CD4-positive, alpha-beta T cell treated with Interleukin-6 for 4 hours (primary cell): ENCODE measurements at places on chromosomes 6 and 20.

GRCh38 chr20:63969838-63970713, at the start of gene ZNF512B:
Gene ZNF512B, minus strand, starts transcription at chr20:63969930. Its CDS starts 1,980 bp downstream, at chr20:63967950.
- DNase-seq: peak; percentile 82

- no peak for DNase-seq
These were observed 88.1 kb downstream of the PPP1R14C start for GRCh38 chr6:150230832-150231524.

DNA sequence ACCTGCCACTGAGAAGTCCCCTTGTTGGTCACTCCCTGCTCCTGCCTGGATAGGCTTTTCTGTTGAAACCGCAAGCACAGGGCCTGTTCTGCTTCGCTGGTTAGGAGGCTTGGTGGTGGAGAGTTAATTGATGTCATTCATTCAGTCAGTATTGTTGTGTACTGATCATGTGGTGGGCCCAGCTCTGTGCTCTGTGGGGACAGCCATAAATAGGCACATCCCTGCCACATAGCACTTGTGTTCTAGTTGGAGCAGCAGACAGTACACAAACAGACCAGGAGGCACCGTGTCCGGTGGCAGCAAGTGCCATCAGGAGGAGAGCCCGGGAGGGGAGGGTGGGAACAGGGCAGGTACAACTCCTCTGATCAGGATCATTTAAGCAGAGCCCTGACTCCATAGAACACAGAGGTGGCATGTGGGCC, 155.2 kb upstream of the INSM1 start:
- no peak for DNase-seq

- no peak for DNase-seq
These were observed 59.9 kb upstream of the TMEM30A start for GRCh38 chr6:75344455-75344854.

- no peak for DNase-seq
These were observed 20.8 kb upstream of the IBTK start for GRCh38 chr6:82268301-82268846.

DNA sequence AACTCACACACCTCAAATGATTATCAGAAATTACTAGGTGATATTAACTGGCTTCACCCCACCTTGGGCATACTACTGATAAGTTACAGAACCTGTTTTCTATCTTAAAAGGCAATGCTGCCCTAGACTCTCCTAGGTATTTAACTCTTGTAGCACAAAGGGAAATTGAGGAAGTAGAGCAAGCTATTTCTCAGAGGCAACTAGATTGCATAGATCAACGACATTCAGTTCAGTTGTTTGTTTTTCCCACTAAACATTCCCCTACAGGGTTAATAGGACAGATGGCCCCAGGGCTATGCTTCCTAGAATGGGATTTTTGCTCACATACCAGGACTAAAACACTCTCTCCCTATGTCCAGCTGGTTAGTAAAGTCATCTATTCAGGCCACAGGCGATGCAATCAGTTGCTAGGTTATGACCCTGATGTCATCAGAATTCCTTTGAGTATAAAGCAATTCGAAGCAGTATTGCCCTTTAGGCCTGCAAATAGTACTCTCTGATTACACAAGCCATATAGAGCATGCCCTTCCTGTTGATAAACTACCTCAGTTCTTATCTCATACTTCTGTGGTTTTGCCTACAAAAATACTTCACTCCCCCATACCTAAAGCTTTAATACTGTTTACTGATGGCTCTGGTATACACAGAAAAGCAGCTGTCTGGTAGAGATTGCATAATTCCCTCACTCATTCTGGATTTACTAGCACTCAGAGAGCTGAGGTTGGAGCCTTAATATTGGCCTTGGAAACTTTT, 67.4 kb upstream of the ASCC3 start:
- DNase-seq: no peak

DNA sequence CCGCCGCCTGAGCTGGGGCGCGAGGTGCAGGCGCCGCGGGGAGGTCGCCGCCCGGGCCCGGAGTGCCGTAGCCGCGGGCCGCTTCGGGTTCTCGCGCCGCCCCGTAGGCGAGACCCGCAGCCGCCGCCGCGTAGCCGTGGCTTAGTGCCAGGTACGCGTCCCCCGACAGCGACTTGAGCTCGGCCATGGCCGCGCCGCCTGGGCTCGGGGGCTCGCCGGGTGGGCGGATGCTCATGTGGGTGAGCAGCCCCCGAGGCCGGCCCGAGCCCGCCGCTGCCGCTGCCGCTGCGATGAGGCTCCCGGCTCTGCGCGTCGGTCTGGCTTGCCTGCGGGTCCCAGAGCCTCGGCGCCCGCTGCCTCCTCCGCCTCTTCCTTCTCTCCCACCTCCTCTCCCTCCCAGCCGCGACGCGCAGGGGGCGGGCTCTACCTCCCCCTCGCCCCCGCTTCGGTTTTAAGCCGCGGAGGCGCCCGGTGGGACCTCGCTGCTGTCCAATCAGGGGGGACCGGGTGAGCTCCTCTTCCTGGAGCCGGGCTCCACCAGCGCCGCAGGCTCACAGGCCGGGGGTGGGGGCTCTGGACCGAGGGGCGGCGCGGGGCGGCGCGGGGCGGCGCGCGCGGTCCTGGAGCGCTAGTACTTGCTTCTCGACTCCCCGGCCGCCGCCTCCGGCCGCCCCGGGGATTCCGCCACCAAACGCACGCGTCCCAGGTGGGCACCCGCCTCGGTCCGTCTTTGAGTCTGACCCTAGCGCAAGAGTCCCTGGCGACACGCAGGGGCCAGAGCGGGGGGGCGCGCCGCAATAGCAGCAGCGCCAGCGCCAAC, at the start of gene BHLHE23:
Gene BHLHE23 (minus strand): TSS at position 425 of the 820 bp plus-strand sequence. CDS start 190 bp downstream, at position 235.
- DNase-seq: peak; percentile 13

DNA sequence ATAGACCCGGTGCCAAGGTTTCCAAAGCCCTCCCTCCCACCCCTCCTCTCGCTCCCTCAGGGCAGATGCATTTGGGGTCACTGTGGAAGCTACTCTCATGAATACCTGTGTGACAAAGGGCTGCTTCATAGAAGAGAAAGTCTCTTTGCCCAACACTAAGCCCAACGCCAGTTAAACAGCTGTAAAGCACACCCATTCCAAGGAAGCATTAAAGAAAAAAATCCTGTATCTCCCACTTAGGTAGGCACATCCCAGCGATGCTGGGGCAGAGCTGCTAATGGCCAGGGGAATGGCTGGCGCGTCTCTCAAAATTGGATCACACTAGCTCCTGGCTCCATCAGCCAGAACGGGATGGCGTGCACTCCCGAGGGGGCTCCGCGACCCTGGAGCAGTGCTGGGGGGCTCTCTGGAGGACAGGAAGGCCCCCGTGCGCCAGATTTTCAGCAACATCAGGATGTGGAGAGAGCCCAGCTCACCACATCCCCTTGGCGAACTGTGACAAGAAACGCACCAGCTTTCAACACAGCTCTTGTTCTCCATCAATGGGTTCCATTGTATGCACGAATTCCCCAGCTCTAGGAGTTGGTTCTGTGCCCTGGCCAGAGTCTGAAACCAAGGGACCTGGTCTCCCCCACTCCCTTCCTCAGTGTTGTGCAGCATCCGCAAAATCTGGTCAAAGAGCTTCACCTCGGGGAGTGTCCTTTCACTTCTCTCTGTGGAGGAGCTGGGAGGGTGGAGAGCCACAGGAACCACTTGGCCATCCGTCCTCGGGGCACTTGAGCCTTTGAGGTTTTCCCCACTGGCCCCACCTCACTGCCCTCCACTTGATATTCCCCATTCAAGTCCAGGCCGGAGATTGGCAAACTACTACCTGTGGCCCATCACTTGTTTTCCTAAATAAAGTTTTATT, 74.1 kb downstream of the TFAP2C start:
- DNase-seq: no peak

GRCh38 chr20:34621383-34622367, 55.2 kb downstream of the PIGU start:
- no peak for DNase-seq

- no peak for DNase-seq
These were observed 45.6 kb upstream of the ANKEF1 start for GRCh38 chr20:9989066-9989724.

DNA sequence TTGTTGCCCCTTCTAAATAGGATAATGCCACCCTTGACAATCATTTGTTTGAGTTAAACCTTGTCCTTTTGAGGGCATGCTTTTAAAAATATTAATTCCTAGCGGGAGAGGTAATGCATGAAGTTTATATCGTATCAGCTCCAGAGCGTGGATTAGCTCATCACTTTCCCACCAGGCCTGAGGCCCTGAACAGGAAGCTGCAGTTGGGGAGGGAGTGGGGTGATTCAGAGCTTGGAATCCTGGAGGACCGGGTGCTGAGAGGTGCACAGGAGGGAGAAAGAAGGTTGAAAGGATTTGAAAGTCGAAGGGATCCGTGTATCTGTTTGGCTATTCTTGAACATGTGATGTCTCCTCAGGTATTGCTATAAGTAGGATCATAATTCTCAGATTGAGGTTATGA, 25.0 kb downstream of the ZDHHC14 start:
- no peak for DNase-seq

DNA sequence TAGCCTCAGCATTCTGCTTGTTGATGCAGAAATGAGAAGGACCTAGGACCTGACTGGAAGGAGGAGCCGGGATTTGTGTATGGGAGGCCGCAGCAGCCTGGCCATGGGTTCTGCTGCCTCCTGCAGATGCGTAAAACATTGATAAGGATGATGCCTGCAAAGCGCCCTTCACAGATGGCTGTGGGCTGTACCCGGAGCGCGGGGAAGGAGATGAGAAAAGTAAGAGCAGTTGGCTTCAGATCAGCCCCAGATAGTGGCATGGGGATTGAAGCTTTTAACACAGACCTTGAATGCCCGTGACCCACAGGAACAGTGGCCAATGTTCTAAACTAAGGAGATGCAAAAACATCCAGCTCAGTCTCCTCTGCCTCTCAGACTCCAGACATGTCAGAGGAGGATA, 136.4 kb upstream of the KCNG1 start:
- no peak for DNase-seq

DNA sequence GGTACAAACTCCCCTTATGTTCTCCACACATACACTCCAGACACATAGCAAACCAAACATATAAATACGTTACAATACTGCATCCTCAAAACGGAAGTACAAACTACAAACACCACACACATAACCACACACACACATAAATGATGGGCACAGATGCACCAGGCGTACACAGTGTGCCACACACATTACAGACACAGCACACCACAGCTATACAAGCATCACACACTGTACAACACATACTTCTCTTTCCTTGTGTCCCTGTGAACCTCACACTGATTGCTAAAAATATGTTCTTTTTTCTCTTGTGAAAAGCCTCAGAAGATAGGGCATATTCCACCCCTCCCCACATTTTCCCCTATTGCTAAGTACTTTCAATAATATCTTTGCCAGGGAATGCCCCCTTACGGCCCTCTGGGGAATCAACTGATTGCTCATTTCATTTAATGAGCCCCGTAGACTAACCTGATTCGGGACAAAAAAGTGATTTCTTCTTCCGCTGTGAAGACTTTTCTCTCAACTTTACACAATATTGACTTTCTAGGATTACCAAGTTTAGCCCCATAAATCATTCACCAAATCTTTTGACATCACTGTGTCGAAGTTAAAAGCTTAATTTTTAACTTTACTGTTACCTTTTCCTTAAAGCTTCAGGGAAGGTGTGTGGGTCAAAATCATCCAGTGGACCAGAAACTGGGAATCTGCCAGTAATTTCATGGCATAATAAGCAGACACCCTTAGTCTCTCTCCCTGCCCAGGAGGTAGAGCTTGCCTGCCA, at the start of gene SLC17A1:
Gene SLC17A1 (minus strand): TSS at position 521 of the 775 bp plus-strand sequence. CDS start 1,495 bp downstream, outside the sequence.
- no peak for DNase-seq

DNA sequence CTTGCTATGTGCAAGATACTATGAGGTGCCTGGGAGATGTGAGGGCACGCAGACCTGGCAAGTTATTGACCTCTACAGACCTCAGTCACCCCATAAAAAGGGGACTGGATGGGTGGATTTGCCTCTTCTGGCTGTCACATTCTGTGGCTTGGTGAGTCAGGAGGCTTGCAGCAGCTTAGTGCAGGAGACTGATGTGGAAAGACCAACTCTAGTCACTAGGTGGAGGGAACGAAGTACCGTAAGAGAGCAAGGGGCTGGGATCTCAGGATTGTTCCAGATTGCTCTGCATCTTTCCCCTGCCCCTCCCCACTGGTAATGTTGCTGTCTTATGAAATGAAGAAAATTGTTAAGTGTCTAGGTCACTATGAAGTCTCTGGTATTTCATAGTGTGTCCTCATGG, 3.3 kb downstream of the MAPRE1 start:
- peak; percentile 10 for DNase-seq

DNA sequence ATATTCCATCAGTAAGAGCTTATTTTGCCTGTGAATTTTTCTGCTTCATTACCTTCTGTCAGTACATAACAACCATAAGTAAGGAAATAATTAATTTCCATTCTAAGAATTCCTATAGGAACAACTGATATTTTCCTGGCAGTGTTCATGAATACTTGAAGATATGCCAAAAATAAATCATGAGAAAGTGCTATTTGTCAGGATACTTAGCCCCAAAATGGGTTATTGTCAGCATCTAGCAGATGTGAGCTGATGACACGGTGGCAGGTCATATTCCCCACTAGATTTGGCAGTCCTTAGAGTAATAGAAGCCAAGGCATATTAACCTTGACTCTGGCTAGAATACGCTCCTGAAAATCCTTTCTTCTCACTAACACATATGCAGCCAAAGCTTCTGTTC, 43.2 kb upstream of the CRISP1 start:
- DNase-seq: no peak

DNA sequence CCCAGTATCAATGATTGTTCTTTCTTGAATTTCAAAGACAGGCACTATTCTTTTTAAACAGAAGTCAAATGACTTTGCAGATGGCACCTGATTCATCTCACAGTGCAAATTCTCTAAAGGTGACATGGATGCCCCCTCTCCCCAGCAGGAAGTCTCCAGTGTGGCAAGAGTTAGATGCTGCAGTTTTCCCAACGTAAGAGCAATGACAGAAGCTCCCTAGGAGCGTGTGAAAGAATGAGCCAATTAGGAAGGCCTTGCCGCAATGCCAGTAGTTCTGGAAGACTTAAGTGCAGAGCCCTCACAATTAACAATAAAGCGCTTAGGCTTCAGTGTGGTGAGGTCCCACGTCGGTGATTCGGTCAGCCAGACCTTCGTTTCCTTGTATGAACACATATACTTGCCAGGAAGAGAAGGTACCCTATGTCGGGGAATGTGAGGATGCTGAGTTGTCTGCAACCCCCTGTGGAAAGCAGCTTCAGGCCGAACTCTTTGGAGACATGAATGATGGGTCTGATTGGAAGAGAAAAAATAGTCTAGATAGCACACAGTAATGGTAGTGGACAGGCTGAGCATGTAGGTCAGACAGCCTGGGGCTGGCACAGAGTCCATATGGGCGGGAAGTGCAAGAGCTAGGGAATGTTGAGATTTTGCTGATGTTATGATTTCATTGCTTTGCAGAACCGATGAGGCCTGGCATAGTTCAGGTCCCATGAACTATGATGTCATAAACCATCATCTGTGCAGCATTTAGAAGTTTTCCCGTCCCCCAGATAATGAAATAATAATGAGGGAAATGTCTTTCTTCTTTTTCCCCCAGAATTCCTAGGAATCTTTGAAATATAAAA, 132.6 kb downstream of the PHACTR1 start:
- no peak for DNase-seq

DNA sequence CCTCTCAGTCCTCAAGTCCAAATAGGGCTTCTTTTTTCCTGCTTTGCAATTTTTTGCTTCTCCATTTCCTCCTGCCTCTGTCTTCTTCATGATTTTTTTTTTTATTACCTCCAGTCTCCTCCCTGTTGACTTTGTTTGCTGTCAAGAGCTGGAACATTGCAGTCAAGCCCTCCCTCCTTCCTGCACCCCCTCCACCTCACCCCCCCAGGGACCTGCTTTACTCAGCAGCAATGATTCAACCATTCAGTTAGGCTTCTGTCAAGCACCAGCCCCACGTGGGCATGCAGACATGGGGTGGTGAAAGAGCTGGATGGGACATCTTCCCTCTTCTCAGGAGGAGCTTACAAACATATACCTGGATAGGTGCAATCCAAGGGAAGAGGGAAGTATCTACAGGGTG, 142.4 kb downstream of the LRFN2 start:
- DNase-seq: no peak

- DNase-seq: no peak
These were observed 18.0 kb downstream of the USP49 start for GRCh38 chr6:41877051-41877680.
